ENCODE measurements at places on chromosomes 7 and 10. TPM values are rescaled to one million over a fixed set of nuclear protein-coding genes. Genes with fewer than 3 reads are reported as not detected.

DNA sequence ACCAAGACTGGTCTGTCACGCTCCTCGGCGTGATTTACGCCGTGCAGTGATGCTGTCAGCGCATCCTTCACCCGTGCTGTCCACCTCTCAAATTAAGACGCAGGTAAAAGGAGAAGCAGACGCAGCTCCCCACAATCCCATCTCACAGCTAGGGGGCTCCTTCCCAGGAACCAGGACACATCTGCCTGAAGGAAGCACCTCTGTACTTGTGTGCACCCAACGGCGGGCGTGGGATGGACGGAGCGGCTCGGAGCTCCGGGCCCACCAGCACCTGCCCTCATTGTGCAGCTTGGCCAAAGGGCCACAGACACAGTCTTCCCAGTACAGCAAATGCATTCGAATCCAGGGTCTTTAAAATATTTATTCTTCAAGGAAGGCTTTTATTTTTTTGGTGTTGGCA, 55.3 kb downstream of the STK32C start:
- no peak overlapping the region for H3K27ac ChIP-seq
- no peak overlapping the region for H3K4me3 ChIP-seq
- no peak for DNase-seq

DNA sequence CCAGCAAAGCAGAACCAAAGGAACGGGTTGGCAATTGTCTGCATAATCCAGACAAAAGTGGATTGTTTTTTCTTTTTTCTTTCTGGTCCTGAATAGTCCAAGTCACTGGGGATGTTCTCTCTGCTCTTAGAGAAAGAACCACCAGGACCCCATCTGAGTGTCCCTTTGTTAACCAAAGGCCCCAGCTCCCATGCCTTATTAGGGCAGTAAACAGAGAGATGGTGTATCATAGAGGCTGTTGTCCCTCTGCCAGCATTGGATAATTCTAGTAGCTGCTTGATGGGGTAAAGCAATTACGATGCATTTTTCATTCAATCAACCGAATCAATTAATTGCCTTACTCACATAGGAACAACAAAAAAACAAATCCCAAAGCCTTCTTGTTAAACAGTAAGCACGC, 213.0 kb downstream of the BUB3 start:
- DNase-seq = no peak
- H3K27me3 ChIP-seq = no peaks in the 10 kb centered on the region
- no peaks in the 10 kb centered on the region for H3K4me1 ChIP-seq
- no peak overlapping the region for H3K4me3 ChIP-seq
- H3K36me3 ChIP-seq = no peaks in the 10 kb centered on the region

The SPDYE3 gene
- not detected for total RNA-seq

The HOXA10 gene
- not detected for total RNA-seq

DNA sequence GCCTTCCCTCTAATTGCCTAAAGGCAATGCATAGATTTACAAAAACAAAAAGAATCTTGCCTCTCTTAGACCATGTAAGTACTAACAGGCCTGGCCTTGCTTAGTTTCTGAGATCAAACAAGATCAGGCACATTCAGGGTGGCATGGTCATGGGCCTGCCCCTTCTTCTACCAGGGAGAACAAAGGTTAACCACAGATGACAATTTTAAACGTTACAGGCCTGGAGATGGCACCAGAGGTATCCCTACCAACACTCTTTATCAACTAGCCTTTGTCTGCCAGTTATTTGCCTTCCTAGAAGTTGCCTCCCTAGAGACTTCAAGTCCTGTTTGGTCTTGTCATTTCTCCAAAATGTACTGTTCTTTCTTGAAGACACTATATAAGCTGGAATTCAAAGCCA, 252.6 kb downstream of the DOCK4 start:
- H3K36me3 ChIP-seq = no peaks in the 10 kb centered on the region
- no peaks in the 10 kb centered on the region for H3K4me1 ChIP-seq
- H3K27me3 ChIP-seq = no peaks in the 10 kb centered on the region
- no peak overlapping the region for H3K4me3 ChIP-seq
- peak; percentile 13 for DNase-seq

DNA sequence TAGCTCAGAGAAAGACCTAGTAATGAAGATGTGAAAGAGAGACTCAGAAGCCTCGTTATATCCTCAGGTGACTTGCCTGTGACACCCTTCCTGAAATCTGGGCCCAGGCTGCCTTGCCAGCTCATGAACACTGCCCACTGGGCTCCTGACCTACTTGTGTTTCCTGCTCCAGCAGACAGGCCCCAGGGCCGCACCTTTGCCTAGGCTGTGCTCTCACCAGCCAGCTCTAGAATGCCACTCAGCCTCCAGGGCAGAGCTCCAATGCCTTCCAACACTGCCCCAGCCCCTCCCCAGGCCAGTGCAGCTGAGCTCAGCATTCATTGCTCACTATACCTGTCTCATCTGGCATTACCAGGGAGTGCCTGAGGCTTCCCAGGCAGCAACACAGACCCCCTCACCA, 94.3 kb downstream of the DLG5 start:
- no peak overlapping the region for H3K27ac ChIP-seq
- peaks cover 12% of the 10 kb centered on the region for H3K4me1 ChIP-seq
- no peak for DNase-seq

DNA sequence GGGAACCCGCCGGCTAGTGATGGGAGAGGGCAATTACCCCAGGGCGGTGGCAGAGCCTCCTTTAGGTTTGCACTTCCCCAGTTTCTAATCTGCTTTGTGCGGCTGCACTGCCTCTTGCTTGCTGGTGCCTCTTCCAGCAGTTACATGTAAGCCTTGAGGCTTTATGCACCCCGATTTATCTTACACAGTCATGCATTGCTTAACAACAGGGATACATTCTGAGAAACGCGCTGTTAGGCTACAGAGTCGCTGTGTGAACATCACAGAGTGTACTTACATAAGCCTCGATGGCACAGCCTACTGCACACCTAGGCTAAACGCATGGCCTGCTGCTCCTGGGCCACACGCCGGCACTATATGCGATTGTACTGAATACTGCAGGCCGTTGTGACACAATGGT, 155.6 kb upstream of the MKI67 start:
- H3K27me3 ChIP-seq = peaks cover 29% of the 10 kb centered on the region
- no peak overlapping the region for H3K27ac ChIP-seq
- H3K4me1 ChIP-seq = no peaks in the 10 kb centered on the region

All from activated CD8-positive, alpha-beta T cell treated with anti-CD3 and anti-CD28 coated beads for 36 hours (primary cell).